ENCODE measurements at places on chromosomes 4 and X.

DNA sequence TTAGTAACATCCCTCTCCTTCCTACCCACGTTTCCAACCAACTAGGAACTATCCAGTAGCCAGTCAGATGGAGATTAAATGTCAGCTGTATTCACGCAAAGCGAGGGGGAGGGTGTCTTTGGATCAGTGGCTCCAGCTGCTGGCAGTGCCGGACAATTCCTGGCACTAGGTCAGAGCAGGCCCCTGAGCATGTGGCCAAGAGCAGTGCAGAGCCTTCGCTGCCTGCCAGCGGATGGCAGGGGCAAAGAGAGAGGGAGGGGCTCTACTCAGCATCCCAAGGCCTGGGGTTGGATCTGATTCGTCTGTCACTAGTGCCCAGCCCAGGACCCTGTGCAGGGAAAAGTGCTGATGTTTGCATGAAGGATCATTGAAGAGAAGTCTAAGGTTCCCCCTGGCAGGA is 28.7 kb upstream of the JAKMIP1 start:
- DNase-seq = peak; percentile 68

- DNase-seq = no peak
Observed at GRCh38 chrX:65720381-65720964, 53.0 kb downstream of the MSN start.

DNA sequence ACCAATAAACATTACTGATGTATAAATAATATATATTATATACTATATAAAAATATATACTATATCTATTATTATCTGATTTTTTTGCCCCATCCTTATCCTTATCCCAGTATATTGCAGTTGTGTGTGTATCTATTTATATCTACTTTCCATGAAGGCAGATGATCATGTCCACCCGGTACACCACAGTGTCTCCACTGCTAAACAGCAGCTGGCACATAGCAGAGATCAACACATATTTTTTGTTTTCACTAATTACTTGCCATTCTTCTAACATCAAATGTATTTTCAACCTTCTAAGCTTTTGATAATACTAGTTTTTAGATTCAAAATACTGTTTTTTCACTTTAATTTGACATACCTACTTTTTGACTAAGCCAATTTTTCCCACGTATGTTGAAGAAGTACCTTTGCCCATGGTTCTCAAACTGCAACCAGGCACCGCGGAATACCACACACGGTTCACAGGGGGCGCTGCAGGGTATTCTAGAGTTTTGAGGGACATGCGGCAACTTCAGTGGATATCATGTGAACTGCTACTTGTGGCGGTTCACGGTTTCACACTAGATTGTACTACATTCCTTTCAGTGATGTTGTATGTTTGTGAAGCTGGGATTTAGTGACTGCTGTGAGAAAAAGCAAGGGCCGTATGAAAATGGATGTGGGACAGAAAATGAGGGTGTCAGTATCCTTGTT is 182.5 kb upstream of the NPY2R start:
- DNase-seq = no peak

- DNase-seq = no peak
Observed at GRCh38 chr4:177547985-177548384, 105.7 kb upstream of the AGA start.

- no peak for DNase-seq
Observed at GRCh38 chr4:106546370-106546769, 177.8 kb upstream of the GIMD1 start.

DNA sequence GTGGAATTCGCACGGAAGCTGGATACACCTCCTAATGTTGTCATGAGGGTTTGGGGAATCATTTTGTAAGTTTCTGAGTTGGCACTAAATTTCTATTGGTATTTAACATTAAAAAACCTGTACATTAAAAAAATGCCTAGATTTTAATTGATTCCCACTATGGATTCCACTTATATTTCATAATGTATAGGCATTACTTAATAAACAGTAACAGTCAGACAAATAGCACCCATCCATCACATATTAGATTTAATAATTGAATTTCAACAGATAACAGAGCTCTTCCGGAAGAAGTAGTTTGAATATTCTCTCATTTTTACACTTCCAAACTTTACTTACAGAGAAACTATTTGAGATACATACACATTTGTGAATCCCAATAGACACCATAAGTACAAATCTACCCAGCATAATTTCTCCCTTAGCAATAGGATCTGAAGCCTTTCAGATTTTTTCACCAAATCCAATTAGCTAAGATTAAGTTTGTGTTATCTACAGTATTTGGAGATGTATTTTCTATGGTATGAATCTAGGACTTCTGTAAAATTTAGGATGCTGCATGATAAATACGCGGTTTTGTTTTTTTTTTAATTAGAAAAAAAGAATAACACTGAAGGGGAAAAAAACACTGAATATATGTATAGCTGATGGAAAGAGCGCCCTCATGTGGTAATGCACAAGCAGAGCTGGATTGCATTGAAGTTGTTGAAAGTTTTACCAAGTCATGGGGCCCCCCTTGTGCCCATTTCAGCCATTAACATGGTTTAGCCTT is 12.2 kb upstream of the ODAM start:
- no peak for DNase-seq

DNA sequence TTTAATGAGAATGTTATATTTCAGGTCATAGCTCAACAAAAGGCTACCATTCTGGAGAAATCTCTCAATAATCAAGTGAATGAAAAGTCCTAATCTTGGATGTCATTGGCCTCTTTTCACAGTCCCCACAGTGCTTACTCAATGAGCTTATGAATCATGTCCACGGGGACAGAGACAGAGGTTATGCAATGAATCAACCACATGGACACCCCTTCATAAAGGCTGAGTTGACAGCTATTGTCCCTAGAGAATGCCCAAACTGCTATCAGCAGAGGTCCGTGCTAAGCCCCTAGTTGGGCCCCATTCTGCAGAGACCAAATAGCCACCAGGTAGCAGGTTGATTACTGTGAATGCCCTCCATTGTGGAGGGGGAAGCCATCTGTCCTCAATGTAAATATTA is 158.1 kb downstream of the LHFPL1 start:
- no peak for DNase-seq

- DNase-seq = no peak
Observed at GRCh38 chrX:50111742-50112141, 89.1 kb downstream of the AKAP4 start.

Measured in frontal cortex (tissue), 4 donors.